ENCODE measurements at places on chromosomes 2 and 18. TPM values are rescaled to one million over a fixed set of nuclear protein-coding genes. Genes with fewer than 3 reads are reported as not detected.

Gene WDR35
- polyA plus RNA-seq = 1.7 TPM

Gene CNRIP1
- 4.7 TPM for polyA plus RNA-seq

Gene CRYGC
- polyA plus RNA-seq = not detected

Gene SERPINB11
- not detected for polyA plus RNA-seq

Gene RNU2-63P
- polyA plus RNA-seq = not detected

Gene RAB27B
- polyA plus RNA-seq = 0.03 TPM

Gene FBLN7
- 0.23 TPM for polyA plus RNA-seq

Gene PDCD1
- polyA plus RNA-seq = 0.06 TPM

Gene DCTN1
- 61.3 TPM for polyA plus RNA-seq

Gene ATG16L1
- 24.0 TPM for polyA plus RNA-seq

Gene ANKRD29
- 1.3 TPM for polyA plus RNA-seq

Gene PSMG2
- polyA plus RNA-seq = 67.0 TPM

Gene BCL11A
- 0.01 TPM for polyA plus RNA-seq

Gene FEV
- not detected for polyA plus RNA-seq

Gene NPAS2
- polyA plus RNA-seq = 17.3 TPM

Gene TEX44
- not detected for polyA plus RNA-seq
